Bladder microvascular endothelial cell (primary cell): ENCODE measurements at places on chromosomes 4 and X. TPM values are rescaled to one million over a fixed set of nuclear protein-coding genes. Genes with fewer than 3 reads are reported as not detected.

Gene ADH6
- total RNA-seq, result not detected in 2 replicates

Gene AADAT
- 0.32 and 2.3 TPM in 2 replicates for total RNA-seq

Gene CT47A1
- total RNA-seq, result not detected in 2 replicates

Gene CFI
- total RNA-seq, result 44.4 and 66.7 TPM in 2 replicates

Gene LUZP4
- total RNA-seq, result not detected in 2 replicates

Gene STK26
- total RNA-seq, result 1.4 and 2.8 TPM in 2 replicates

Gene GIMD1
- not detected in 2 replicates for total RNA-seq

Gene NWD2
- not detected in 2 replicates for total RNA-seq

Gene DHX15
- total RNA-seq, result 108 and 234 TPM in 2 replicates

Gene RBM46
- total RNA-seq, result not detected in 2 replicates

Gene STAP1
- not detected in 2 replicates for total RNA-seq

Gene DMD
- 0.32 and 5.9 TPM in 2 replicates for total RNA-seq

Gene SLITRK2
- not detected in 2 replicates for total RNA-seq

Gene MAGEB10
- total RNA-seq, result not detected in 2 replicates

Gene CCDC110
- total RNA-seq, result 0.65 and 0.94 TPM in 2 replicates

Gene SOWAHD
- total RNA-seq, result not detected in 2 replicates

Gene VCX3A
- total RNA-seq, result not detected in 2 replicates

Gene PDZD4
- 0.76 TPM in 1 of 2 replicates, not detected in the other for total RNA-seq

Gene ALAS2
- not detected in 2 replicates for total RNA-seq

Gene AFP
- not detected in 2 replicates for total RNA-seq

Gene CT45A2
- not detected in 2 replicates for total RNA-seq

Gene ZXDA
- total RNA-seq, result 11.3 and 18.3 TPM in 2 replicates

Gene GABRB1
- total RNA-seq, result not detected in 2 replicates

Gene SULT1E1
- total RNA-seq, result 0.97 and 7.4 TPM in 2 replicates

Gene CORIN
- total RNA-seq, result 0.16 and 0.63 TPM in 2 replicates

Gene FGF13
- total RNA-seq, result 10.5 and 80.9 TPM in 2 replicates

Gene TCEAL6
- total RNA-seq, result not detected in 2 replicates

Gene APOO
- total RNA-seq, result 3.7 and 5.8 TPM in 2 replicates

Gene CTAG1A
- total RNA-seq, result not detected in 2 replicates

Gene TAF7L
- 0.13 and 0.32 TPM in 2 replicates for total RNA-seq

Gene SLAIN2
- 11.0 and 16.3 TPM in 2 replicates for total RNA-seq

Gene NAA11
- not detected in 2 replicates for total RNA-seq

Gene MAOB
- total RNA-seq, result not detected in 2 replicates

Gene XPNPEP2
- not detected in 2 replicates for total RNA-seq

Gene MAGEA1
- not detected in 2 replicates for total RNA-seq

Gene NSUN7
- total RNA-seq, result under 0.01 TPM in 2 replicates

Gene ANKRD37
- total RNA-seq, result 1.9 and 8.9 TPM in 2 replicates

Gene SPATA4
- not detected in 2 replicates for total RNA-seq

Gene GAGE10
- not detected in 2 replicates for total RNA-seq

Gene PITX2
- total RNA-seq, result 0.16 TPM in 1 of 2 replicates, not detected in the other

Gene IRAK1
- total RNA-seq, result 45.5 and 57.6 TPM in 2 replicates

Gene CXCL10
- 1.1 and 5.5 TPM in 2 replicates for total RNA-seq

Gene CITED1
- total RNA-seq, result 0.13 and 0.16 TPM in 2 replicates

Gene GRK4
- 2.8 and 4.2 TPM in 2 replicates for total RNA-seq

Gene TLR3
- total RNA-seq, result 1.6 and 1.9 TPM in 2 replicates

Gene CLIC2
- total RNA-seq, result 5.4 and 10.4 TPM in 2 replicates

Gene MAGEC3
- total RNA-seq, result not detected in 2 replicates

Gene OGT
- total RNA-seq, result 54.4 and 139 TPM in 2 replicates

Gene DCAF8L2
- total RNA-seq, result not detected in 2 replicates

Gene FMR1NB
- total RNA-seq, result not detected in 2 replicates

Gene LIMCH1
- total RNA-seq, result 41.9 and 57.3 TPM in 2 replicates

Gene PPP1R2C
- total RNA-seq, result not detected in 2 replicates
